ENCODE measurements at places on chromosomes 3 and 15. TPM values are rescaled to one million over a fixed set of nuclear protein-coding genes. Genes with fewer than 3 reads are reported as not detected.

Gene GALNT15
- total RNA-seq = 8.4 TPM

Gene NR2E3
- 0.97 TPM for total RNA-seq

Gene KCNAB1
- not detected for total RNA-seq

Gene MEIS2
- total RNA-seq = 73.0 TPM

Gene GOLGA8N
- total RNA-seq = 2.6 TPM

Gene NR1I2
- total RNA-seq = under 0.01 TPM

Gene GOLGA8O
- total RNA-seq = 0.43 TPM

Gene EAF2
- total RNA-seq = 0.32 TPM

Gene CKMT1A
- not detected for total RNA-seq

Gene GPR15
- total RNA-seq = not detected

Gene TIPIN
- 10.0 TPM for total RNA-seq

All from fibroblast of villous mesenchyme (primary cell).